Fibroblast of the aortic adventitia (primary cell): ENCODE measurements at places on chromosomes 3 and 15. TPM values are rescaled to one million over a fixed set of nuclear protein-coding genes. Genes with fewer than 3 reads are reported as not detected.

EFL1 gene
- 18.6 and 36.7 TPM in 2 replicates for total RNA-seq

PLSCR5 gene
- total RNA-seq: not detected in 2 replicates

GRCh38 chr3:3119393-3119851 is 7.3 kb upstream of the TRNT1 start:
- peak; percentile 10 for DNase-seq

DNA sequence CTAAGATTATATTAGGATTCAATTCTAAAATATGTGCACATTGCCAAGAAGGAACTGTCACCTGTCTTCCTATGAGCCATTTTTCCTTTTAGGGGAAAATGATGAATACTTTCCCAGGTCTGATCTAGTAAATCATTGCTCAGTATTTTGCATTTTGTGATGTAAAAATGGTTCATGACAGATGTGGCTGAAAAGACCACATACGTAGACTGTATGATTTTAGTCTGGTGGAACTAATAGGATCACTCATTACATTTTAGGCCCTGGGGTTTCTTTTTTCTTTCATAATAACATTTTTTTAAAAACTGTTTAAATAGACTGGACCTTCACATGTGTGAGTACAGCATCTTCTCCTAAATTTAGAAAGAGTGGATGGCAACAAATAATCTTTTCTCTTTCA is 201.7 kb upstream of the MLF1 start:
- no peak for DNase-seq

- DNase-seq: no peak
These were observed 530.8 kb upstream of the BCHE start for GRCh38 chr3:166367947-166368533.

- peak; percentile 69 for DNase-seq
These were observed 67.7 kb upstream of the FGF12 start for GRCh38 chr3:192795021-192795420.

SLC22A13 gene
- 0.45 TPM in 1 of 2 replicates, not detected in the other for total RNA-seq

RIOX2 gene
- 7.5 and 32.7 TPM in 2 replicates for total RNA-seq

- no peak for DNase-seq
These were observed 130.8 kb upstream of the IL12A start for GRCh38 chr3:159857840-159858239.

HTR3E gene
- total RNA-seq: not detected in 2 replicates

GRCh38 chr3:138434875-138435772 is 708 bp downstream of the ESYT3 start:
- no peak for DNase-seq

GRCh38 chr3:156291272-156292123 is 171.1 kb downstream of the KCNAB1 start:
- DNase-seq: peak; percentile 22

- DNase-seq: no peak
These were observed 51.5 kb downstream of the SST start for GRCh38 chr3:187618722-187619121.

GRCh38 chr3:183781246-183781645 is 44.1 kb downstream of the MAP6D1 start:
- no peak for DNase-seq

DNA sequence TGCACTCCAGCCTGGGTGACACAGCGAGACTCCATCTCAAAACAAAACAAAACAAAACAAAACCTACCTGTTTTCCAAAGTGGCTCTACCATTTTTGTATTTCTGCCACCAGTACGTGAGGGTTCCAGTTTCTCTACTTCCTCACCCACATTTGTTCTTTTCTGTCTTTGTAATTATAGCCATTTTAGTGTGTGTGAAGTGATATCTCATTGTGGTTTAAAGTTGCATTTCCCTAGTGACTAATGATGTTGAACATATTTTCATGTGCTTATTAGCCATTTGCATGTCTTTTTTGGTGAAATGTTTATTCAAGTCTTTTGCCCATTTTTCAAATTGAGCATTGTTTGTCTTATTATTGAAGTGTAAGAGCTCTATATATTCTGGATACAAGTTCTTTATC is 50.7 kb downstream of the TRA2B start:
- DNase-seq: no peak

PLCH1 gene
- total RNA-seq: 0.09 TPM in 1 of 2 replicates, not detected in the other

GRCh38 chr3:142902356-142902755 is 13.5 kb upstream of the PCOLCE2 start:
- DNase-seq: peak; percentile 59

DNA sequence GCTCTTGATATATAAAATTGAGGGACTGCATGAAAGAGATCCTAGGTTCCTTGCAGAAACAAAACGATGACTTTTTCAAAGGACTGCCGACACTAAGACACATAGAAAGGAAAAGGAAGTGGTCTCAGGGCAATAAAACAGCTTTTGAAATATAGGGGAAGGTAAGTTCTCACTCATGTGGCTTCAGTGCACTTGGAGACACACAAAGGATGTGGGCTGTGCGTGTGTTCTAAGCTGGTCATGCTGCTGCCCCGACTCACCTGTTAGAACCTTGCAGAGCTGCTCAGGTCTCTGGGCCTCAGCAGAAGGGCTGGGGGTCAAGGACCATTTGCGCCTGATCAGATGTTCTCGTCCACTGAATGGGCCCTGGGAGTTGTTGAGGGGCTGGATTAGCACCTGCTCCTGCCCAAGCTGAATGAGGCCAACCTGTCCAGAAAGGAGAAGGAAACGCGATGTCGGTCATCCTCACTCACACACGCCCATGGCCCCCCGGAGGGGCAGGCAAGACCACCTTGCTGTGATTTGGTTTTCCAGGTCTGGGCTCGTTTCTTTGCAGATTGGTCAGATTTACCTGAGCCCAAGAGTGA is 11.1 kb downstream of the ADAMTS17 start:
- no peak for DNase-seq

GRCh38 chr3:184725176-184725719 is 13.4 kb upstream of the MAGEF1 start:
- DNase-seq: no peak

GRCh38 chr15:64651601-64652191 is 123.7 kb downstream of the RBPMS2 start:
- DNase-seq: no peak

DNA sequence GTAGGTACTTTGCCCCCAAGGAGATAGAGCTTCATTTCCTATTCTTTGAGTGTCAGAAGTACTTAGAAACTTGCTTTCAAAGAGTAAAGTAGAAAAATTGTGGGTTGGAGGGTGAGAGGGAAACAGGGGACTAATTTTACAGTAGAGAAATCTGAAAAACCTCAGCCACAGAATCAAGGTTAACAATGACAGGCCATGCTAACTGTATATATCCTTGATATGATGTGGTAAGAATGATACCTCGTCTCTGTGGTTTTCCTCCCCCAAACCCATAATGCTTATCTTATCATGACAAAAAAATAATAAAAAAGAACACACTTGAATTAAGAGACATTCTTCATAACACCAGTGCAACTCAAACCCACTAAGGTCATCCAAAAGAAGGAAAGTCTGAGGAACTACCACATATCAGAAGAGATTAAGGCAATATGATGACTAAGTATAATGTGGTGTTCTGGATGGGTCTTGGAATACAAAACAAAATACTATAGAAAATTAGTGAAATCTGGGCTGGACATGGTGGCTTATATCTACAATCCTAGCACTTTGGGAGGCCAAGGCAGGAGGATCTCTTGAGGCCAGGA is 360.4 kb downstream of the ULK4 start:
- no peak for DNase-seq

IGF2BP2 gene
- total RNA-seq: 40.1 and 99.3 TPM in 2 replicates

GRCh38 chr15:55989383-55989782 is 4.0 kb downstream of the NEDD4 start:
- no peak for DNase-seq

SLC6A11 gene
- total RNA-seq: not detected in 2 replicates

DNA sequence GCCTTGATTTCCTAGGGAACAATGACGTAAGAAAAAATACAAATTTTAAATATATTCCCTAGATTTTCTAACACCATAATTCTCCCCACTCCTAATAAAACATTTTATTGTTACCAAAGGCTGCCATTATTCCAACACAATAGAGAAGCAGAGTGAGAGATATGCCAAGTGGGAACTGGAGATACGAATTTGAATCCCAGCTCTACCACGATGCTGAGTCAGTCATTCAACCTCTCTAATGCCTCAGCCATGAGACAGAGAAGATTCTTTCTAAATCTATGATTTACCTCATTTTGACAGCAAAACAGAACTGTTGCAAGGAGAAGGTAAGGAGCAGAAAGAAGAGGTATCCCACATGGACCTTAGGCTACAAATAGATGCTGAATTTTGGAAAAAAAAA is 112.5 kb downstream of the IGF2BP2 start:
- peak; percentile 55 for DNase-seq
